T-cell (primary cell): ENCODE measurements at places on chromosomes 1 and 21.

- H3K4me1 ChIP-seq = no peaks in the 10 kb centered on the region
- peaks cover 16% of the 10 kb centered on the region for H3K27me3 ChIP-seq
- no peak for DNase-seq
- H3K36me3 ChIP-seq = no peaks in the 10 kb centered on the region
- no peak overlapping the region for H3K4me3 ChIP-seq
- H3K27ac ChIP-seq = no peak overlapping the region
Observed at GRCh38 chr1:55049271-55049913, 10.0 kb downstream of the PCSK9 start.

- H3K4me1 ChIP-seq = peaks cover 18% of the 10 kb centered on the region
- peak; percentile 46 for DNase-seq
- no peak within 1 kb of the TSS for H3K27ac ChIP-seq
- no peaks in the 10 kb centered on the region for H3K36me3 ChIP-seq
- H3K27me3 ChIP-seq = peaks cover 4% of the 10 kb centered on the region
Observed at GRCh38 chr1:26959722-26960624, at the start of gene KDF1. Gene KDF1, minus strand, starts transcription at chr1:26960468. Its CDS starts 8,088 bp downstream, at chr1:26952380.

DNA sequence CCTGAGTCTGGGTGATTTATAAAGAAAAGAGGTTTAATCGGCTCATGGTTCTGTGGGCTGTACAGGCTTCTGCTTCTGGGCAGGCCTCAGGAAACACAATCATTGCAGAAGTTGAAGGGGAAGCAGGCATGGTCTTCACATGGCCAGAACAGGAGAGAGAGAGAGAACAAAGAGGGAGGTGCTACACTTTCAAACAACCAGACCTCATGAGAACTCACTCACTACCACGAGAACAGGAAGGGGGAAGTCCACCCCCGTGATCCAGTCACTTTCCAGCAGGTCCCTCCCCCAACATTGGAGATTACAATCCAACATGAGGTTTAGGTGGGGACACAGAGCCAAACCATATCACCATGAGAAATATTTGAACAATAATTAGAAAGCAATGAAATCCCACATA lies 222.9 kb downstream of the FAM72C start:
- H3K4me1 ChIP-seq = no peaks in the 10 kb centered on the region
- no peak overlapping the region for H3K27ac ChIP-seq
- H3K27me3 ChIP-seq = no peaks in the 10 kb centered on the region

DNA sequence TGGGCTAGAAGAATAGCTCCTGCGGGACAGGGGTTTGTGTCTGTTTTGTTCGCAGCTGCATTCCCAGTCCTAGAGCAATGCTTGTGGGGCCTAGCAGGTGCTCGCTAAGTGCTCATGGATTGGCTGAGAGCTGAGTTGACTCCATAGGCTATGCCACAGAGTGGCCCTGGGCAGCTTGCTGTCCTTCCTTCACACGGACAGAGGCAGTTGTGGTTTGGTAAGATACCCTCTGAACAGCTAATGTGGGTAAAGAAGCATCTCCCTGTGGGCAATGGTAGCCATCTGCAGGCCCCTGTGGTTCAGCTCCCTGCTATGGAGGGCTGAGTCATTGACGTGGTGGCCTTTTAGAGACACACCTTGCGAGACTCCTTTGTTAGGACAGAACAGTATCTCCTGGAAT lies 23.5 kb upstream of the LBR start:
- no peaks in the 10 kb centered on the region for H3K4me1 ChIP-seq
- H3K27me3 ChIP-seq = no peaks in the 10 kb centered on the region
- no peak overlapping the region for H3K4me3 ChIP-seq
- H3K36me3 ChIP-seq = no peaks in the 10 kb centered on the region

GRCh38 chr1:209583408-209583807 lies at the start of gene CAMK1G:
Gene CAMK1G, plus strand, starts transcription at chr1:209583714. Its CDS starts 11,270 bp downstream, at chr1:209594984.
- no peak within 1 kb of the TSS for H3K27ac ChIP-seq
- no peak within 1 kb of the TSS for H3K4me3 ChIP-seq
- H3K36me3 ChIP-seq = no peaks in the 10 kb centered on the region
- peaks cover 12% of the 10 kb centered on the region for H3K27me3 ChIP-seq
- no peak for DNase-seq
